ENCODE measurements at places on chromosomes 5 and 9.

- no peak for DNase-seq
Measured at GRCh38 chr5:83509540-83509939, 38.0 kb downstream of the VCAN start.

DNA sequence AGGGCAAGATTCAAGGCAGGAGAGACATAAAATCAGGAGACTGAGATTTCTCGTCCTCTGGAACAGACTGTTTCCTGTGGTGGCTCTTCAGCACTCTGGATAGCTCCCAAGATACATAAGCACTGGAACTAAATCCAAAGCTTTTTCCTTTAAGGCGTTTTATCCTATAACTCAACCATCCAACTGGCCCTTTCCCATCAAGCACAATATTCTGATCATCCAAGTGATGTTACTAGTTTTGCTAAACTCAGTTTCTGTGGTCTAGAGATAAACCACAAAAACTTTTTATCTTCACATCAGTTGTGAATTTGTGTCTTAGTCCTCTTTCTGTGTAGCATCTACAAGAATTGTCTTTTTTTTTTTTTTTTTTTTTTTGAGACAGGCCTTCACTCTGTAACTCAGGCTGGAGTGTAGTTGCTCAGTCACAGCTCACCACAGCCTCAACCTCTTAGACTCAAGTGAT is 299.4 kb downstream of the COX7C start:
- DNase-seq = no peak

- DNase-seq = no peak
Measured at GRCh38 chr9:122580360-122580759, 2.8 kb downstream of the OR1L8 start.

- no peak for DNase-seq
Measured at GRCh38 chr9:35746583-35746982, 2.4 kb downstream of the GBA2 start.

DNA sequence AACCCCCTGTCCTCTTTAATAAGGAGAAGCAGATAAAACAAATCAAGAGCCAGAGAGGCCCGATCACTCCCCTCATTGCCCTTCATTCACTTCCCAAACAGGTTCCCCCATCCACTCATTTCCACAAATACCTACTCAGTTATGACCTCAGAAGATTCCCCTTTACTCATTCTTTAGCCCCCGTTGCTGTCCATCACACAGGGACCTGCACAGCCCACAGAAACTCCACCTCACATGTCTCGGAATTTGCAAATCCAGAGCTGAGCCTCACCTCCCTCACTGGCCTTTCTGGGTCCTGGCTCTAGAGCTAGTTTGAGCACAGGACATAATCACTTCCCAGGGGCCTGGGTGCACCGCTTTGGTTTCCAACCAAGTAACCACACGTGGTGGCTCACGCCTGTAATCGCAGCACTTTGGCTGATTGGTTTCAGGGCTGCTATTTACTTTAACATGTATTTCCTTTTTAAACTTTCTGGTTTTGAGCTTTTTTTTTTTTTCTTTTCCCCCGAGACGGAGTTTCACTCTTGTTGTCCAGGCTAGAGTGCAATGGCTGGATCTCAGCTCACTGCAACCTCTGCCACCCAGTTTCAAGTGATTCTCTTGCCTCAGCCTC is 17.8 kb downstream of the ATP6V0E1 start:
- DNase-seq = no peak

DNA sequence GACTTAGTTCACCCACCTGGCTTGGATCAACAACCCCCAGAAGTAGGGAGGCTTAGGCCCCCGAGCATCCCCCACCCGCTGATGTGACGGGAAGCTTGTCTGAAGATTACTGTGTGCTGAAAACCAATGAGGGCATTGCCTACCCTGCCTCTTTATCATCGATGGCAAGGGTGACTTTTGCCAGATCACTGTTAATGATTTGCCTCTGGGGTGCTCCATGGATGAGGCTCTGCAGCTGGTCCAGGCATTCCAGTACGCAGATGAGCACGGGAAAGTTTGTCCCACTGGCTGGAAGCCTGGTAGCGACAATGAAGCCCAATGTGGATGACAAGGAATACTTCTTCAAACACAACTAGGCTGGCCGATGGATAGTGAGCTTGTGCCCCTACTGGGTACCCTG is 22.0 kb downstream of the RUFY1 start:
- DNase-seq = no peak

DNA sequence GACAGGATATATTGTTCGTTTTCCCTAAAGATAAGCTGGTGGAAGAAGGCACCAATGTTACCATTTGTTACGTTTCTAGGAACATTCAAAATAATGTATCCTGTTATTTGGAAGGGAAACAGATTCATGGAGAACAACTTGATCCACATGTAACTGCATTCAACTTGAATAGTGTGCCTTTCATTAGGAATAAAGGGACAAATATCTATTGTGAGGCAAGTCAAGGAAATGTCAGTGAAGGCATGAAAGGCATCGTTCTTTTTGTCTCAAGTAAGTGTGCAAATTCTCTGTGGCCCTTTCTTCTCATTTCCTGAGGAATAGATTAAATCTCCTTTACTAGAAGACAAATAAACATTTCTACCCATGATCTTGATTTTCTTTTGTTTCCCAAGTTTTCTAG is 38.0 kb downstream of the OSMR start:
- DNase-seq = no peak

- no peak for DNase-seq
Measured at GRCh38 chr5:14155739-14156138, 12.6 kb downstream of the TRIO start.

DNA sequence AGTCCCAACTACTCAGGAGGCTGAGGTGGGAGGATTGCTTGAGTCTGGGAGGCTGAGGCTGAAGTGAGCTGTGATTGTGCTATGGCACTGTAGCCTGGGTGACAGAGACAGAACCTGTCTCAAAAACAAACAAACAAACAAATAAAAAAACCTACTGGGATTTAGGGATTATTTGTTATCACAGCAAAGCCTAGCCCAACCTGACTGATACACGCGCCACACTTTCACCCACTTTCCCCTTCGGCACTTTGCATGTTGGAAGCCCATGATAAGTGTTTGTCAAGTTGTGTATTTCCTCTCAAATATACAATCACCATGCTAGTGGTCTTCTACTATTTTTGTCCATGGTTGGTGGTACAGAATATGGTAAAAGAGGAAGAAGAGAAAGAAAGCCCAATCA is 50.5 kb upstream of the STC2 start:
- DNase-seq = no peak

DNA sequence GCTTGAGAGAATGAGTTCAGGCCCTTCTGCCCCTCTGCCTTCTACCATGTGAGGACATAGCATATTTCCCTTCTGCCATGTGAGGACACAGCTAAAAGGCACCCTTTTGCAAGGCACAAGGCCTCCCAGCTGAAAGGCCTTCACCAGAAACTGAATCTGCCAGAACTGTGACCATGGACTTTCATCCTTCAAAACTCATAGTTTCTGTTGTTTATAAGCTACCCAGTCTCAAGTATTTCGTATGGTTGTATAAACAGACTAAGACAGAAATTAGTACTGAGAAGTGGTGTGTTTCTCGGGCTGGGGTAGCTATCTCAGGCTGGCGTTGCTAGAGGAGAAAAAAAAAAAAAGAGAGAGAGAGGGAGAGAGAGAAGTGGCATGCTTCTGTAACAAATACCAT is 368.6 kb downstream of the DMRTA1 start:
- no peak for DNase-seq

GRCh38 chr9:135221951-135222631 is 134.6 kb downstream of the OLFM1 start:
- no peak for DNase-seq

- no peak for DNase-seq
Measured at GRCh38 chr9:129962451-129962864, 80.5 kb downstream of the FNBP1 start.

DNA sequence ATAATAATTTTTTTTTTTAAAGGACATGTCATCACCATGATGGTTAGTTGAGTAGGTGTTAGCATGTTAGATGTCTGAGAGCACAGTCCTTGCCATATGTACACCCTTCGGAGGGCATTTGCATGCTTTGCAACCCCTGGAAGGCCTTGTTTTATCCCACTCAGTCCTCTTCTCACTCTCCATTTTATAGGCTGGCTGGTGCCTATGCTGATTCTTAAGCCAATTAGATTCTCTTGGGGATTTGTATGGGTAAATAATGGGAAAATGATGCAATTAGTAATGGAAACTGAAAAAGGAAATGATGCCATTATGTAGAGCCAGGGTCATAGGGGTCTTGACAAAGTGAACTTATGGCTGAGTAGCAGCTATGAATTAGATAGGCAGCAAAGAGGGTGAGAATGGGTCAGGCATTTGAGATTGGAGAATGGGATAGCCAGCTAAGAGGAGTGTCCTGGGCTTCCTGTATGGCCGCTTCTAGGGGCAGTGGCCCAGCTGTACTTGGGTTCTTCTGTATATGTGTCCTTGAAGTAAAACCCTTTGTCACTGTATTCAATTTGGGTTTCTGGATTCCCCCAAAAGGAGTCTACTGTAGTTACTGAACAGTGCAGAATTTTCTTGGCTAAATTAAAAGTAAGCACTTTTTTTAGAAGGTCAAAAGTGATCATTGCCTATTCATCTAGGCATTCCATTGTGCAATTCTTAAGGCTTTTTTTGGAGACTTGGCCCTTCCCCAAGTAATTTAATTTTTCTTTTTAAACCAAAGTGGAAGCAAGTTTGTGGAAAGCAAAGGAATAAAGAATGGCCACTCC is 31.6 kb downstream of the LRRTM2 start:
- DNase-seq = no peak

DNA sequence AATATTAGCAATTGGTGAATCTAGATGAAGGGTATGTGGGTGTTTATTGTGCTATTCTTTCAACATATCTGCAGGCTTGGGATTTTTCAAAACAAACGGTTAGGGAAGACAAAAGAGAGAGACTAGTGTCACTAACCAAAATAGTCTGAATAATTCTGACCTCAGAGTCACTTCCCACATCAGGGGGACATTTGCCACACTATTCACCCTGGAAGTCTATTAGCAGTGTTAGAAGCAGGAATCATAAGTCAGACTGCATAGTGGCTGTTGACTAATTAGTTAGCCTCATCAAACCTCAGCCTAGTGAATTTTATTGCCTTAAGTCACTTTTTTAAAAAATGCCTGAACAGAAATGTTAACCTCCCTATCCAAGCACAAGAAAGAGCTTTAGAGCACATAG is 169.2 kb upstream of the RGMB start:
- no peak for DNase-seq

DNA sequence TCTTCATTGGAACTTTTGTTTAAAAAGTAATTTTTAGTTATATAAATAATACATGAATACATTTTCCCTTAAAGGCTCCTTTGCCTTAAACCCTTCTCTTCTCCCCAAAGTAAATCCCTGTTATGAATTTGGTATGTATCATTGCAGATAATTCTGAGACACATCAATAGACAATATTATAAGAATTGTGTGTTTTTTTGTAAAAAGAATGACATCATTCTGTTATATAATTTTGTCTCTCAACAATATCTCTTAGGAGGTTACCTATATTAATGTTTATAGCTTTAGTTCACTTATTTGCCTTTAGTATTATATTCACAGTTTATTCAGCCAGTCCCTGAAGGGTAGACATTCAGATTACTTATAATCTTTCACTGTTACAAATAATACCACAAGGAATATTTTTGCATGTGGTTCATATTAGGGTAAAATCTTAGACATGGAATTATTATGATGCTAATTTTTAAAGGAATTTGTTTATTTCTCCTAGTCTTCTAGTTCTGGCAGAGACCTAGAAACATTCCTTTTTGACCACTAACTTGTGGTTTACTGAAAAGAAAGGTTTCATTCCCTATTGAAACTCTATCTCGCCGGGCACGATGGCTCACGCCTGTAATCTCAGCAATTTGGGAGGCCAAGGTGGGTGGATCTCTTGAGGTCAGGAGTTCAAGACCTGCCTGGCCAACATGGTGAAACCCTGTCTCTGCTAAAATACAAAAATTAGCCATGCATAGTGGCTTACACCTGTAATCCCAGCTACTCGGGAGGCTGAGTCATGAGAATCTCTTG is 105.6 kb downstream of the KCTD16 start:
- no peak for DNase-seq

GRCh38 chr9:136060671-136061371 is 34.3 kb downstream of the NACC2 start:
- no peak for DNase-seq

DNA sequence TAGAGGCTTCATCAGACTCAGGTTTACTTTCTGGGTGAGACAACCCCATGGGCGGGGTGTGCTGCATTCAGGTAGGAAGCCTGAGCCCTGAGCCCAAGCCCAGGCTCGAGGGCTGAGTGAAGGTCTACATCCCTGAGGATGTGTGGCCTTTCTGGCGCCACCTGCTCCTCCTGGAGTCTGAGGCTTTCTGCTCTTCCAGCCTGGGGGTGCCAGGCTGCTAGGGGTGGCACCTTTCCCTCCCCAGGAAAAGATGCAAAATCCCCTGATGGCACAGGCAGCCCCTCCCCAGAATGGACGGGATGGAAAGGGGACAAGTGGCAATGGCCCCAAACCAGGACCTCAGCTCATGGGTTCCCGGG is 44.4 kb upstream of the PRRC2B start:
- DNase-seq = no peak

DNA sequence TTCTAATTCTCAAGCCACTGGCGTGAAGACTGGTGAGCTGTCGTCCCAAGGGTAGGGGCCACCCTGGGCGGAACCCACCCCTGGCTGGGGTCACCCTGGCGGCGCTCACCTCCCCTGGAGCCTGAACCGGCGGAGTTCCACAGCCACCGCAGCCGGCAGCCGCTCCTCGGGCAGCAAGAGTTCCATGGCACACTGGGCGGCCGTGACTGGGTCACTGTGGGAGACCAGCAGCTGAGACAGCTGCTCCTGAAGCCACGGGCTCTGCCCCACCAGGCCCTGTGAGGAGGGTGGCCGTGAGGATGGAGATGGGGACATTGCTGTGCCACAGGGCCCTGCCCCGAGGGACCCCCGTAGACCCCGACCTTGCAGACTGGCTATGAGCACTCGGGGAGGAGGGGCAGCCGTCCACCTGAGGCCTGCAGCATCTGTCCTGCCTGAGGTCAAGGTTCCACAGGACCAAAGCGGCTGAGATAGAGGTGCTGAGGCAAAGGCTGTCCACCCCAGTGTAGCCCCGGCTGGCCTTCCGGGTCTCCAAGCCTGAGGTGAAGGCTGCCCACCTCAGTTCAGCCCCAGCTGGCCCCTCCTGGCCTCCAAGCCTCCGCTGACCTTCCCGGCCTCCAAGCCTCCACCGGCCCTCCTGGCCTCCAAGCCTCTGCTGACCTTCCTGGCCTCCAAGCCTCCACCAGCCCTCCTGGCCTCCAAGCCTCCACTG is 50.6 kb upstream of the NRARP start:
- no peak for DNase-seq

- DNase-seq = no peak
Measured at GRCh38 chr9:114202396-114202795, 47.1 kb downstream of the COL27A1 start.

- DNase-seq = no peak
Measured at GRCh38 chr5:1133510-1134201, 21.8 kb upstream of the SLC12A7 start.

DNA sequence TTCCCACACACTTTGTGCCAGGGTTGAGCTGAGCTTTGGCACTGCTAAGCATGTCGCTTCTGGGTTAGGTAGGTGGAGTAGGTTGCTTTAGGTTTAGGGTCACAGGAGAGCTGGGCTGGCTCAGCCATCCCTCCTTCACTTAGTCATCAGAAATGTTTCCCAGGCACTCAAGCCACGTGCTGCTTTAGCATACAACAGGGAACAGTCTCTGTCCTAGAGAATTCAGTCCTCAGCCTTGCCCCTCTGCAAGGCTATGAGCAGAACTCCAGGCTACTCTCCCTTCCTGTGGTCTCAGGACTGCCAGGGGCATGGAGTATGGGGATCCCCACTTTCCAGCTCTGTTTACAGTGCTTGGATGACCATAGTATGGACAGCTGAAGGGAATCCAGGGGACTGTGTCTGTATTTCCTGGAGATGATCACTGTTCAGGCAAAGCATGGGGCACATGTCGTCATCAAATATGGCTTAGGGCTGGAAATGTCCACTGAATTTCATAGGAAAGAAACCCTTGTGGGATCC is 7.5 kb upstream of the ANKRD33B start:
- no peak for DNase-seq

All from hematopoietic multipotent progenitor cell treated with erythropoietin and hydrocortisone succinate and interleukin-3 and kit ligand, for 15 days (in vitro differentiated cells).